ENCODE measurements at places on chromosomes 3 and 15.

DNA sequence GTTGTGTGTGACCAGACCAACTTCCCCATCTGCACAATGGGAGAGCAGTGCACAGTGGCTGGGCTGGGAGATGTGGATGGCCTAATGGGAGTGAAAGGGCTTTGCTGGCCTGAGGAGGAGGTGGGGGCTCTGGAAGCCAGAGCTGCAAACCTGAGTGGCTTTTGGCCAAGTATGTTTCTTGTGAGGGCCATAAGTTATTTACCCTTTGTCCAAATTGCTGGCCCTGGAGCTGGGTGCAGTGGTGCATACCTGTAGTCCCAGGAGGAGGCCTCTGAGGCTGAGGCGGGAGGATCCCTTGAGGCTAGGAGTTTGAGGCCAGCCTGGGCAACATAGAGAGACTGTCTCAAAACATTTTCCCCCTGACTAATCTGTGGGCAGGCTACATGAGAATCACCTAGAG is 129.1 kb downstream of the WNT7A start:
- DNase-seq = no peak

DNA sequence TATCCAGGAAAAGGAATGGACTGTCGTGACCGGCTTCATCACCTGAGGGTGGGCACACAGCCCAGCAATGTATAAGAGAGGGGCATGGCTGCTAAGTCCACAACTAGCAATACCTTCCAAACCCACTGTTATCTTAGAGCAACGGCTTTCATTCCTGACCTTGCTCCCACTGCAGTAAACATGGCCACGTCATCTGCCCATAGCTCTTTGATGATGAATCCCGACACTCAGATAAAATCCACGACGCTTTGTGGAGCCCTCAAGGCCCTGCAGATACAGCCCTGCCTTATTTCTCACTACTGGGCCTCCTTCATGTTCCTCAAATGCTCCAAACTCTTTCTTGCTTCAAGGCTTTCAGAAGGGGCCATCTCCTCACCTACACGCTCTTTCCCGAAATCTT is 114.0 kb downstream of the ADAMTS17 start:
- DNase-seq = no peak

GRCh38 chr3:148773805-148774204 is 53.8 kb upstream of the CPB1 start:
- no peak for DNase-seq

GRCh38 chr15:78391781-78392180 is 46.2 kb upstream of the IREB2 start:
- DNase-seq = no peak

- DNase-seq = no peak
These were observed 87.3 kb downstream of the MESD start for GRCh38 chr15:80902298-80902801.

DNA sequence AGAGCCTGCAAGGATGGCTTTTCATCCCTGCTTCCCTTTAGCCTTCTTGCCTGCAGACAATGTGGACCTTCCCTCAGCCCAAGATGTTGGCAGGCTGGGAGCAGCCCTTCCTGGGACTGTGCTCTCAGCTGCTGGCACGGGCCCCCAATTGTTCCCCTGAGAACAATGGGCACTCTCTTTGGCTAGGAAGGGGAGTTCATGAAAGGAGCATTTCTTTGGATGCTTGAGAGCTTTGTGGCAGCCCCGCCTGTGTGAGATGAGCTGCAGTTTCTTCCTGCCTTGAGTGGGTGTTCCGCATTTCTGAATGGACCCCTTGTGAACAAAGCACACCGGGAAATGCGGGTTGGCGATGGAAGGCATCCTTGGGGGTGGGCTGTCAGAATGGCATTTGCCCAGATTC is 35.0 kb upstream of the BSN start:
- DNase-seq = no peak

Measured in GM18507 (cell line).